Kidney capillary endothelial cell (primary cell): ENCODE measurements at places on chromosomes 12 and 14.
A peak's percentile ranks its signal among the peaks of the same experiment; 100 is the strongest.

GRCh38 chr12:116172224-116172849 is 105.2 kb downstream of the MED13L start:
- peak; percentile 65 for DNase-seq

- no peak for DNase-seq
Measured at GRCh38 chr12:26557326-26557725, 275.7 kb downstream of the ITPR2 start.

DNA sequence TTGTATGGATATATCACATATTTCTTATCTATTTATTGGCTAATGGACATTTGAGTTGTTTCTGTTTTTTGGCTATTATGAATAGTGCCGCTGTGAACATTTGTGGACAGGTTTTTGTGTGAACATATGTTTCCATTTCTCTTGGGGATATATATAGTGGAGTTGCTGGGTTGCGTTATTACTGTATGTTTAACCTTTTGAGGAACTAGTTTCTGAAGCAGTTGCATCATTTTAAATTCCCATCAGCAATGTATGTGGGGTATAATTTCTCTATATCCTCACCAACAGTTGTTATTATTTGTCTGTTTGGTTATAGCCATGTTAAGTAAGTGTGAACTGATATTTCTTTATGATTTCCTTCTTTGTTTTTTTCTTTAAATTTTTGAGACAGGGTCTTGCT is 10.7 kb downstream of the TCTN2 start:
- no peak for DNase-seq

DNA sequence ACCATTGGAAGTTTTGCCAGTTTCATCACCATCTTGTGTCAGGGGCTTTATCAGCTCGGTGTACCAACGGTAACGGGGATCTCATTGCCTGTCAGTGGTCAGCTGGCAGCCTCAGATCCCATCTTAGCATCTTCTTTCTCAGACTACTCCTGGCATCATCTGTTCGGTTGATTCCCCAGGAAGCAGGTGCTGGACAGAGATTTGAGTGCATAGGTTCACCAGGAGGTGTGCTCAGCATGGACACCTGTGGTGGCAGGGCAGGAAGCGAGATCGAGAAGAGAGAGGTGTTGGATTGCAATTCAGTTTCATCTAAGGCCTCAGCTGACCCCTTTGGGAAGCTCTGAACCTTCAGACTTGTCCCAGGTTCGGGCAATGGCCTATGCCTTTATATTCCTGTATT is 76.0 kb downstream of the C12orf75 start:
- no peak for DNase-seq

- DNase-seq, result no peak
Measured at GRCh38 chr12:5440978-5441377, 9.1 kb downstream of the NTF3 start.

GRCh38 chr12:133057446-133057845 is 20.1 kb downstream of the ZNF84 start:
- DNase-seq, result no peak

DNA sequence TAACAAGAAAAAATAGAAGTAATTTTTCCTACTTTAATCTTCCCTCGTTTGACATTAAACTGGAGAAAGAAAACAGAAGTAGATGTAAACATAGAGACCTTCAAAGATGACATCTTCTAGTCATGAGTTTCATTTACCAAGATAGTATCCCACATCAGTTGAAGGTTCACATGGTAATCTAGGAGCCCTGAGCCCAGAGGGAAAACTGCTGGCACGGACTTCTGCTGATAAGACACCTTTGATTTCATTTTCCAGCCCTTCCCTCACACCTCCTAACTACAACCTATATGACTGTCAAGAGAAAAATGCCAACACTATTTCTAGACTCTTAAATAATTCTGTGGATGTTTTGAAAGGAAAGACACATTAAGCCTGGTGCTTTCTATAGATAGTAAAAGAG is 46.0 kb upstream of the CCDC175 start:
- no peak for DNase-seq

GRCh38 chr14:30603402-30603801 is 18.7 kb upstream of the SCFD1 start:
- no peak for DNase-seq

DNA sequence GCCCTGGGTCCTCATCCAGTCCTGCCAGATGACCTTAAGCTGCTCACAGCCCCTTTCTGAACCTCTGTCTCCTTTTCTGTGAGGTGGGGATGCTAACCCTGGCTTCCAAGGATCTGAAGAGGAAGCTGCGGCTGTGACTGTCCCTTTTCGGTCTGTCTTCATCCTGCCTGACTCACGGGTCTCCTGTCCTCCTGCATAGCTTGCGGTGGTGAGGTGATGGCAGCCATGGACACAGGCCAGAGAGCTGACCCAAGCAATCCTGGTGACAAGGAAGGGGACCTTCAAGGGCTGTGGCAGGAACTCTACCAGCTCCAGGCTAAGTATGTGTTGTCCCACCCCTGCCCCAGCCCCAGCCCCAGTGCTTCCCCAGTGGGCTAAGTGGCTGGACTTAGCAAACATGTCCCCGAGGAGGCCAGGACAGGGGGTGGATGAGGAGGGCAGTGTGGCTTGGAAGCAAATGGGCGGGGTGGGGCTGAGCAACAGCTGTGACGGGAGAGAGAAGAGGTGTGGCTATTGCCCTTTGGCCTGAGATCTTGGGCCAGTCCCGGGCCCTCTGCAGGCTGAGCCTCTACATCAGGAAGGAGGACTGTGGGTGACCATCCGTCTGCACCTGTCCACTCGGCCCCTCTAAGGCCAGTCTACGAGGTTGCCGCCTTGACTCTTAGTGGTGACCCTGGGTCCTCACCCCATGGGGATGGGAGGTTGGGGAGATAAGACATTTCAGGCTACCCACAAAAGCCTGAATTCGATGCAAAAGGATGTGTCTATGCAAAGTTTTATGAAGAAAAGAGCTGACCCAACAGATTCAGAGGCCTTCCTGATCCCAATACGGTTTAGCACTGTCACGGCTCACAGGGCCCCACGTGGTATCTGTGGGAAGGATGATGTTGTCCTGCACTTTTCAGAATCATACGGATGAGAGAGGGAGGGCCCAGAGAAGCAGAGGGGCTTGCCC is 1.1 kb downstream of the CCDC197 start:
- DNase-seq, result no peak

GRCh38 chr12:123363390-123363739 is 1.3 kb downstream of the SBNO1 start:
- DNase-seq, result peak; percentile 47
